ENCODE measurements at places on chromosomes 3 and 15. TPM values are rescaled to one million over a fixed set of nuclear protein-coding genes. Genes with fewer than 3 reads are reported as not detected.

The DPPA2 gene
- 1.4 TPM for total RNA-seq

DNA sequence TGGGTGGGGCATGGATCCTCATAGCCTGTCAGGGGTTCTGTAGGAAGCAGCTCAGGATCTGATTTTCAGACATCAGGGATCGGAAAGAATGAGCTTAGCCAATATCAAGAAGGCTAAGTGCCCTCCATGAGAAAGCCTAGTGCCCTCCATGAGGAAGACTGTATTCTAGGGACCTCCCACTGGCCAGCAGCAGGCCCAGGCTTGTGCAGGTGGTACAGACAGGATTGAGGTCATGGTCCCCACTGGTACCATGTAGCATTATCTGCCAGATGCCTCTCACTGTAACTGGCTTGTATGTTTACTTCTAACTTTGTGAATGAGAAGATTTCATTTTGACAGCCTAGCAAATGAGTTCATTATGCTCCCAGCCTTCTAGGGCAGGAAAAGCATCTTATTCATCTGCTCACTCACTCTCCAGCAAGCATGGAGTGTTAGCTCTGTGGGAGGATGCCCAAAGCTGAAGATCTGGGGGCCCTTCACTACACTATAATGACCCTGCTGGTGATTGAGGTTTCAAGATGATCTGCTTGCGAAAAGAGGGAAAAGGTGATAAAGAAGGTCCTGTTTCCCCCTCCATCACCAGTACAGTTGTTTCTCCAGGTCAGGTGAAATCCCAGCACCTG is 7.5 kb downstream of the EPHB1 start:
- no peaks in the 10 kb centered on the region for H3K4me1 ChIP-seq
- DNase-seq = no peak
- H3K27me3 ChIP-seq = peaks cover 85% of the 10 kb centered on the region
- no peak overlapping the region for H3K4me3 ChIP-seq
- no peaks in the 10 kb centered on the region for H3K36me3 ChIP-seq

DNA sequence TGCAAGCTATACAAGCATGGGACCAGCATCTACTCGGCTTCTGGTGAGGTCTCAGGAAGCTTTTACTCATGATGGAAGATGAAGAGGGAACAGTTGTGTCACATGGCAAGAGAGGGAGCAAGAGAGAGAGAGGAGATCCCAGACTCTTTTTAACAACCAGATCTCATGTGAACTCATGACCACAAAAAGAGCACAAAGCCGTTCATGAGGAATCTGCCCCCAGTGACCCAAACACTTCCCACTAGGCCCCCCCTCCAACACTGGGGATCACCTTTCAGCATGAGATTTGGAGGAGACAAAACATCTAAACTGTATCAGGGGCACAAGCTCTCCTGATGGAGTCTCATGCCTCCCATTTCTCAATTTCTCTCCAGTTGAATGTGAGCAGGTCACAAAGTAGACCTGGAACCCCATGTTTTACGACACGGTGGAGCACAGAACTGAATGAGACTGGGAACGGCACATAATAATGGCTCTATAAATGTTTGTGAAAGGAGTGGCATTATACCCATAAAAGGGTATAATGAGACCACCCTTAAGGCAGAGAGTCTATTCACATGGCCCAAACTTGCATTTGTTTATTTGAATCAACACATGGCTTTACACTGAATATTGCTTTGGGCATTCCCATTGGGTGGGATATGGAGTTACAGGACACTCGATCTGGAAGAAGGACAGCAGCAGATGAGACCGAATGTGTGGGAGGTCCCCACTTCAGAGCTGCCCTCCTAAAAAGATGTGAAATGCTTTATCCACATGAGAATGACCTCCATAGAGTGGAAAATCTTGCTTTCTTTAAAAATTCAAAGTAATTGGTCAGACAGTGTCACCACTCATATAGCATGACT is 38.8 kb downstream of the IL16 start:
- no peak overlapping the region for H3K4me3 ChIP-seq
- H3K4me1 ChIP-seq = no peaks in the 10 kb centered on the region
- H3K27me3 ChIP-seq = peaks cover 2% of the 10 kb centered on the region
- no peaks in the 10 kb centered on the region for H3K36me3 ChIP-seq
- H3K27ac ChIP-seq = no peak overlapping the region

The MYL3 gene
- 6.8 TPM for total RNA-seq

- H3K4me1 ChIP-seq = no peaks in the 10 kb centered on the region
- H3K27me3 ChIP-seq = peaks cover 55% of the 10 kb centered on the region
- no peak for DNase-seq
- H3K36me3 ChIP-seq = no peaks in the 10 kb centered on the region
Measured at GRCh38 chr15:91311986-91312385, 211.9 kb downstream of the SV2B start.

All from mesothelial cell of epicardium (in vitro differentiated cells).